ENCODE measurements at places on chromosomes 16 and 17.

GRCh38 chr16:930511-930910, 40.3 kb downstream of the LMF1 start:
- no peak for DNase-seq

GRCh38 chr17:3922765-3923164, 6.5 kb upstream of the P2RX1 start:
- no peak for DNase-seq

DNA sequence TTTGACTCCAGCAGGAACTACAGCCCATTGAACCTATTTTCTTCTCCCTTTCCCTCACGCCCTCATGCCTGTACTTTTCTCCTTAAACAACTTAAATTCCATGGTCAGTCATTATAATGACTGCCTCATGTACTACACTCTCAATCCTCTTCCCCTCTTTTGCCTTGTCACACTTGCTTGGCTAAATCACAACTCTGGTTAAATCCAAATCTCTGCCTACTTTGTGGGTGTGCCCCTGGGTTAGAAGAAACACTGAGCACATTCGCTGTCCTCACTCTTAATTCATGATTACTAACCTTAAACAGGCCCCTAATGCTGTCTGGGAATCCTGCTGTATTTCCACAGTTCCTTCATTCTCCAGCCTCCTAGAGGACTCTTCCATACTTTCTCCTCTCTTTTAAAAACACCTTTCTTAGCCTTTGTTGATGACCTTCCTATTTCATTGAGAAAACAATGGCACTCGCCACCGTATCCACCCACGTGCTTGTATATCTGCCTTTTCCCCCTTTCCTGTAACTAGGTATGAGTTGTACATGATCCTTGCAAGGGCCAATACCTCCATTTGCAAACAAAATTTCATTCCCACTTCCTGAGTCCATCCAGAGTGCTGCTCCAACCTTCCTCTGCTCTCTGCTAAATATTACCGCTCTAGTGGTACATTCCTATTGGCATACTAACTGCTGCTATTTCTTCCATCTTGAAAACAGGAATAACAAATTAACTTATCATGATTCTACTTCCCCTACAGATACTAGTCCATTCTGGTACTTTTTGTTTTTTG, 28.9 kb downstream of the ZNRF1 start:
- no peak for DNase-seq

GRCh38 chr16:79451196-79451816, 149.2 kb downstream of the MAF start:
- DNase-seq, result no peak

DNA sequence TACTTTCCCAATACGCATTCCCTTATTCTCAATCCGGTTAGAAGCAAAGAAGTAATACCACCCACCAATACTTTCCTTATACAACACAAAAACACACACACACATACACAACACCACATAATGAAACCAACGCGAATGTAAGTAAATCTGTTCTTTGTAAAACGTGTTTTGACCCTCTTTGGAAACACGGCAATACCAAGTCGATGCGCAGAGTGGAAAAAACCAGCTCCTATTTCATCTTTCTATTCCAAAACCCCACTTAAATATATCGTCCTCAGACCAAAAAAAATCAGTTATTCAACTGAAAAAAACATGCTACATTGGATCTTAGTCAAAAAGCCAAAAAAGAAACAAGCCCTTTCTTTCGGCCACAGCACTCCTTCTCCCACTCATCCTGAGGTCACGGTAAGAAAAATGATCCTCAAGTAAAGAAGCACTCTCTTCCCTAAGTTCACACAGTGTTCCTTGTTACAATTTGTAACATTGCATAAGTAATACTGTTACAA, 31.0 kb upstream of the ARL4D start:
- no peak for DNase-seq

DNA sequence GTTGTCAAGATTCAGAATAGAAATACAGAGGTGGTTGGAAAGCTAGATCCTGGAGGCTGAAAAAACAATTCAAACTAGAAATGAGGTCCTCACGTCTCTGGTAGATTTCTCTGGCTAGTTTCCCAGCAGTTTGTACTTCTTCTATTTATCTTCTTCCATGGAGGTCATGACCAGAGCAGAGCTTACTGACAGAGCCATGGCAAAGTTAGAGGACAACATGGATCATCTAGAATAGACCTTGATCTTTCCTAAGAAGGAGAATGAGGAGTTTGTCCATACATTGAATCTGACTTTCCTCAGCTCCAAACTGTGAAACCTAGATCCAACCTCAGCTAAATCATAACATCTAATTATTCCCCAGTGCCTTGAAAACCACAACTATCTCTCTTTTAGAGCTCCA, 900.8 kb upstream of the GOT2 start:
- no peak for DNase-seq

GRCh38 chr17:29181226-29181625, 1.0 kb upstream of the MYO18A start:
- no peak for DNase-seq

DNA sequence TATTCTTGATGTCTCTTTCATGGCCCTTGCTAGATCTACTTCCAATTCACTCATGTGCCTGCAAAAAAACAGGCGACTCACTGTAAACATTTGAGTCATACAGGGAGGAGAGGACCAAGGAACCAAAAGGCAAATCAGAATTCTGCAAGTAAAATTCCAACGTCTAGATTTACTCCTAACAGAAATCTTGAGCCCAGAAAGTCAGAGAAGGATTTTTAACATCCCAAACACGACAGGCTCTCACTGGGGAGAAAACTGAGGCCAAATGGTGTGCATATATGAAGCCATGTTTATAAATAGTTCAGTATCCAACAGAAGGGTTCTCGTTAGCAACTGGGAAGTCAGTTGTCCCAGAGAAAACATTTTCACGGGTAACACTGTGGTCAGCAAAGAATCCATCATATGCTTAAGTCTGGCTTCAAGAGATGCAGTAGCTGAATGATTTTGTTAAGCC, 40.1 kb downstream of the LITAF start:
- DNase-seq, result no peak

- no peak for DNase-seq
These were observed 1.3 kb downstream of the AKAP1 start for GRCh38 chr17:57086069-57086930.

DNA sequence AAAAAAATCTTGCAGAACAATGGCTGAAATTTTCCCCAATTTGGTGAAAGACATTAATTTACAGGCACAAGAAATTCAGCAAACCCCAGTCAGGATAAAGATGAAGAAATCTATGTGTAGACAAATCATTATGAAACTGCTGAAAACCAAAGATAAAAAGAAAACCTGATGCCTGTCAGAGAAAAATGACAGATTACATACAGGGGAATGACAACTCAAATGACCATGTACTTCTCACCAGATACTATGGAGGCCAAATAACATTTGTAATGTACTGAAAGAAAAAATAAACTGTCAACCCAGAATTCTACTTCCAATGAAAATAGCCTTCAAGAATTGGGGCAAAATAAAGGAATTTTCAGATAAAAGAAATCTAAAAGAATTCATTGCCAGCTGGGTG, 7.2 kb upstream of the XAF1 start:
- no peak for DNase-seq

DNA sequence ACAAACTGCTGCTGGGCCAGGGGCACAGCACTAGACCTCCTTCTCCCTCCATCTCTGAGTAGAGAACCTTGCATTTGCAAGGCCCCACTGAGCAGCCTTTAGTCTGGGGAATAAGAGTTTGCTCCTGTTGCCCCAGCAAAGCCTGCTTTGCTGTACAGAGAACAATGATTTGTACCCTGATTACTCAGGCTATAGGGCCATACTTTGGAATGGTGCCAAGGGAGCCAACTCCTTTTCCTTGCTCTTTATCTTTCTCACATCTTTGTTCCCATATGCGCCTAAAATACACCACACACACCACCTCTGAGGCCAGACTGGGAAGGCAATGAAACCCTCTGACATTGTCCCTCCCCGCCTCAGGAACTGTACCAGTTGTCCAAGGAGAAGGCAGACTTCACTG, 21.2 kb downstream of the LIG3 start:
- no peak for DNase-seq

GRCh38 chr16:66441586-66442375, 14.7 kb downstream of the BEAN1 start:
- no peak for DNase-seq

DNA sequence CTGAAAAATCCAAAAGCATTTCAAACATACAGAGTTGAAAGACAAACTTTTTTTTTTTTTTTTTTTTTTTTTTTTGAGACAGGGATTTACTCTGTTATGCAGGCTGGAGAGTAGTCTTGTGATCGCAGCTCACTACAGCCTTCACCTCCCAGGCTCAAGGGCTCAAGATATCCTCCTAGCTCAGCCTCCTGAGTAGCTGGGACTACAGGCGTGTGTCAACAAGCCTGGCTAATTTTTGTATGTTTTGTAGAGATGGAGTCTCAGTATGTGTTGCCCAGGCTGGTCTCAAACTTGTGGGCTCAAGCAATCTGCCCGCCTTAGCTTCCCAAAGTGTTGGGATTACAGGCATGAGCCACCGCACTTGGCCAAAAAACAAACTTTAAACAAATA, 64.2 kb upstream of the KIFC3 start:
- no peak for DNase-seq

DNA sequence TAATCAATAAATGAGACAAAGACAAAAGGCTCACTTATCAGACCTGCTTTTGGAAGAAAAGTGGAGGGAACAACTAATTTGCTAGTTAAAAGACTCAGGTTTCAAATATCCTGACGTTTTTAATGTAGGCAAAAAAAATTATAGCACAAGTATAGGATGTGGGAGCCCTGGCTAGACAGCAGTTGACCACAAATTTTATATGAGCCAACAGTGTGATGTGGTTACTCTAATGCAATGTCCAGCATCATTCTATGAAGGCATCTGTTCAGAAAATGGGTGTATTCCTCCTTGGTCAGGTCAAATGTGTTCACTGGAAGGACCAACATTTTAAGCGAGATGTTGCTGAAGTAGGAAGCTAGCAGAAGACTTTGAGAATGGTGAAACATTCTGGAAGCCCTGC, 237.4 kb downstream of the MAP2K6 start:
- DNase-seq, result no peak

DNA sequence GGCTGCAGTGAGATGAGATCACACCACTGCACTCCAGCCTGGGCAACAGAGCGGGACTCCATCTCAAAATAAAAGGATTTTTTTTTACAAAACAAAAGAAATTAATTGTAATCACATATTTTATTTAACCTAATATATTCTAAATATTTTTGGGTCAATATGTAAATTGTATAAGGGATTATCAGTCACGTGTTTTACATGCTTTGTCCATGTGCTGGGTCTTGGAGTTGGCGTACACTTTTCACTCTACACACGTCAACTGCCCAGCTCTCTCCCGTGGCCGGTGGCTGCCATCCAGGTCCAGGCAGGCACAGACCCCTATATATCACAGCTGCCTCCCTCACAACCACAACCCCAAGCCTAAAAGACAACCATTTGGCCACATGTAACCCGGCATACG, 68.1 kb downstream of the RBFOX3 start:
- DNase-seq, result no peak

DNA sequence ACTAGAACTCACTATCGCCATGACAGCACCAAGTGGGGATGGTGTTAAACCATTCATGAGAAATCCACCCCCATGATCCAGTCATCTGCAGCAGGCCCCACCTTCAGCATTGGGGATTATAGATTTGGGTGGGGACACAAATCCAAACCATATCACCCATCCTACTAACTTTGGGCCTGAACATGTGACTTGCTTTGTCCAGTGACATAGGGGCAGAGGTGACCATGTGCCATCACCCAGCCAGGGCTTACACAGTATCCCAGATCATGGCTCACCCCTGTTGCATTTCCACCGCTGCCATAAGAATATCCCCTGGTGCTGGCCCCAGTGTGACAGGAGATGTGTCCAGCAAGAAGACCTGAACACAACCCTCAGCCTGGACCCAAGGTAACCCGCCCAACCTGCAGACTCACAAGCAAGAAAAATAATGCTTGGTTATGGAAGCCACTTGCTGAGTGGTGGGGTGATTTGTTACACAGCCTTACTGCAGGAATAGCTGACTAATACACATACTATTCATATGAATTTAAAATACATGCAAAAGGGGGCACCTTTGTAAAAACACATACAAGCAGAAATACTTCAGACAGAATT, 130.9 kb downstream of the GSG1L start:
- no peak for DNase-seq

GRCh38 chr17:56020369-56020768, 132.9 kb upstream of the ANKFN1 start:
- no peak for DNase-seq

GRCh38 chr17:48556576-48557401, 11.9 kb upstream of the HOXB2 start:
- no peak for DNase-seq

DNA sequence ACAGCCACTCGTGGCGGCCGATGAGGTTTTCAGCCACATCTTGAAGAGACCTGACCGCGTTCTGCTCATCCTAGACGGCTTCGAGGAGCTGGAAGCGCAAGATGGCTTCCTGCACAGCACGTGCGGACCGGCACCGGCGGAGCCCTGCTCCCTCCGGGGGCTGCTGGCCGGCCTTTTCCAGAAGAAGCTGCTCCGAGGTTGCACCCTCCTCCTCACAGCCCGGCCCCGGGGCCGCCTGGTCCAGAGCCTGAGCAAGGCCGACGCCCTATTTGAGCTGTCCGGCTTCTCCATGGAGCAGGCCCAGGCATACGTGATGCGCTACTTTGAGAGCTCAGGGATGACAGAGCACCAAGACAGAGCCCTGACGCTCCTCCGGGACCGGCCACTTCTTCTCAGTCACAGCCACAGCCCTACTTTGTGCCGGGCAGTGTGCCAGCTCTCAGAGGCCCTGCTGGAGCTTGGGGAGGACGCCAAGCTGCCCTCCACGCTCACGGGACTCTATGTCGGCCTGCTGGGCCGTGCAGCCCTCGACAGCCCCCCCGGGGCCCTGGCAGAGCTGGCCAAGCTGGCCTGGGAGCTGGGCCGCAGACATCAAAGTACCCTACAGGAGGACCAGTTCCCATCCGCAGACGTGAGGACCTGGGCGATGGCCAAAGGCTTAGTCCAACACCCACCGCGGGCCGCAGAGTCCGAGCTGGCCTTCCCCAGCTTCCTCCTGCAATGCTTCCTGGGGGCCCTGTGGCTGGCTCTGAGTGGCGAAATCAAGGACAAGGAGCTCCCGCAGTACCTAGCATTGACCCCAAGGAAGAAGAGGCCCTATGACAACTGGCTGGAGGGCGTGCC, 30.1 kb downstream of the CIITA start:
- no peak for DNase-seq

DNA sequence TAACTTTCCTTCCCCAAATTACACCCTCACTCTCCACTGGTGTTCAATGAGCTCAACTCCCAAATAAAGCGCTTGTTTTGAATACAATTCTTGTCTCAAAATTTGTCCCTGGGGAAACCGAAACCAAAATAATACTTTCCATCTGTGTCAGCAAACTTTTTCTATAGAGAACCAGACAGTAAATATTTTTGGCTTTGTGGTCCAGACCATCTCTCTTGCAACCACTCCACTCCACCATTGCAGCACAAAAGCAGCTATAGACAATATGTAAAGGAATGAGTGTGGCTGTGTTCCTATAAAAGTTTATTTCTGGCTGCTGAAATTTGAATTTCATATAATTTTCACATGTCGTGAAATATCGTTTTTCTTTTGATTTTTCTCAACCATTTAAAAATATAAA, 84.6 kb upstream of the ERCC4 start:
- no peak for DNase-seq

All from activated gamma-delta T cell (primary cell).